Karpas-422 (cell line): ENCODE measurements at places on chromosomes 3 and 15. TPM values are rescaled to one million over a fixed set of nuclear protein-coding genes. Genes with fewer than 3 reads are reported as not detected.

DNA sequence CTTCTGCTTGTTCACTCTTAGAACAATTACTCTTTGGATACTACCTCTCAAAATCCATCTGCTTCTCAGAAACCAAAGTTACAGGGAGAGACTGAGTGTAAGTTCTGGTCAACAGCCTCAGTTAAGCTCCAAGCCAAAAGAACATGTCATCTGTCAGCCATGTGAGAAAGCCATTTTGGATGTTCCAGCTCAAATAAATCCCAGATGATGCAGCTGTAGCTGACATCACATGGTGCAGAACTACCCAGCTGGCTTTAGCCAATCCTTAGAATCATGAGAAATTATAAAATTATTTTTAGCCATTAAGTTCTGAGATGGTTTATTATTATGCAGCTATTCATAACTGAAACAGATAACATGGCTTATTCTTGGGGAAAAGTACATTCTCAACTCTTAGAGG lies 696.0 kb downstream of the ZNF385D start:
- DNase-seq, result no peak

- no peak for DNase-seq
Observed at GRCh38 chr15:56367156-56367555, 1.9 kb downstream of the TEX9 start.

- no peak for DNase-seq
Observed at GRCh38 chr3:158443632-158444031, 127.4 kb upstream of the MLF1 start.

GRCh38 chr3:40166997-40167396 lies 142.5 kb upstream of the EIF1B start:
- no peak for DNase-seq

- no peak for DNase-seq
Observed at GRCh38 chr15:35669021-35669420, 123.1 kb upstream of the DPH6 start.

DNA sequence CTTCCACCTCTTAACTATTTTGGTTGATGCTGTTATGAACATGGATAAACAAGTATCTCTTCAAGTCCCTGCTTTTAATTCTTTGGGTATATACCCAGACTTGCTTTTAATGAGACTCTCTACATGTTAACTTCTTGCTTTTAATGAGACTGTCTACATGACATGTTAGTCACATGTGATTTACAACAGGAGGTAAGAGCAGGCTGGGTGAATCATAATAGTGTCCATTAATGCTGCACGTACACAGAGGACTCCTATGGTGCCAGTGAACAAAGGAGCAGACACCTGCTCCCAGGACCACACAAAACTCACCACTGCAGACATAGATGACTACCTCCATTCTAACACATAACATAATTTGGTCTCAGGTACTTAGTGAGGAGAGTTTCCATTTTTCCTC lies 273.4 kb upstream of the NSMCE3 start:
- no peak for DNase-seq

- DNase-seq, result no peak
Observed at GRCh38 chr15:37397266-37398022, 297.1 kb upstream of the MEIS2 start.

The NOX5 gene
- not detected in 2 replicates for total RNA-seq

The GOLGA6L25 gene
- total RNA-seq, result not detected in 2 replicates
